ENCODE measurements at places on chromosomes 4 and X.

- DNase-seq: no peak
Observed at GRCh38 chrX:23849241-23849640, 58.5 kb downstream of the APOO start.

DNA sequence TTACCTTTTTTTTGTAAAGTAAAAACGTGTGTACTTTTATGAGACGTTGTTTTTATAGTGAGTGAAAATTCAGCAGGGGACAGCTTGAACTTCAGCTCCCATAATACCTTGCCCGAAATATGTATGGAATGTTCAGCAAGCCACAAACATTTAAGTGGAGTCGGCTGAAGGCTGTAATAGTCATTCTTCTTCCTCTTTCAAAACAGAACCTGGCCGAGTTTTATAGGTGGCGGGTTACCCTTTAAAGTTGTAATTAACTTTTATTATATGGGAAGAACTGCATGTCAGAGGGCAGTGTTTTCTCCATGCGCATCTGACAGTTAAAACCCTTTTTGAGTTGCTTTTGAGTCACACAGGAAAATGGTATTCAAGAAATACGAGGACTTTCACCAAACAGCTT is 50.7 kb downstream of the CLDN34 start:
- DNase-seq: no peak

GRCh38 chrX:131288738-131289511 is at the start of gene IGSF1:
Gene IGSF1 (minus strand): TSS chrX:131289306. CDS start chrX:131286674, 2,632 bp downstream.
- peak; percentile 53 for DNase-seq

GRCh38 chr4:165814256-165815020 is 58.6 kb upstream of the TLL1 start:
- DNase-seq: no peak

- DNase-seq: no peak
Observed at GRCh38 chr4:111849746-111850284, 295.4 kb upstream of the FAM241A start.

- DNase-seq: no peak
Observed at GRCh38 chrX:84155938-84156337, 32.1 kb downstream of the RPS6KA6 start.

DNA sequence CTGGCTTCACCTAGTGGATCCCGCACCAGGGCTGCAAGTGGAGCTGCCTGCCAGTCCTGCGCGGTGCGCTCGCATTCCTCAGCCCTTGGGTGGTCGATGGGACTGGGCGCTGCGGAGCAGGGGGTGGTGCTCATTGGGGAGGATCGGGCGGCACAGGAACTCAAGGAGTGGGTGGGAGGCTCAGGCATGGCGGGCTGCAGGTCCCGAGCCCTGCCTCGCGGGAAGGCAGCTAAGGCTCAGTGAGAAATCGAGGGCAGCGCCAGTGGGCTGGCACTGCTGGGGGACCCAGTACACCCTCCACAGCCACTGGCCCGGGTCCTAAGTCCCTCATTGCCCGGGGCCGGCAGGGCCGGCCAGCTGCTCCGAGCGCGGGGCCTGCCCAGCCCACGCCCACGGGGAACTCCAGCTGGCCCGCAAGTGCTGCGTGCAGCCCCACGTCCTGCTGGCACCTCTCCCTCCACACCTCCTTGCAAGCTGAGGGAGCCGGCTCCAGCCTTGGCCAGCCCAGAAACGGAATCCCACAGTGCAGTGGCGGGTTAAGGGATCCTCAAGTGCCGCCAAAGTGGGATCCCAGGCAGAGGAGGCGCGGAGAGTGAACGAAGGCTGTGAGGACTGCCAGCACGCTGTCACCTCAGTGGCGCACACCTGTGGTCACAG is 27.6 kb upstream of the PGRMC1 start:
- DNase-seq: no peak

DNA sequence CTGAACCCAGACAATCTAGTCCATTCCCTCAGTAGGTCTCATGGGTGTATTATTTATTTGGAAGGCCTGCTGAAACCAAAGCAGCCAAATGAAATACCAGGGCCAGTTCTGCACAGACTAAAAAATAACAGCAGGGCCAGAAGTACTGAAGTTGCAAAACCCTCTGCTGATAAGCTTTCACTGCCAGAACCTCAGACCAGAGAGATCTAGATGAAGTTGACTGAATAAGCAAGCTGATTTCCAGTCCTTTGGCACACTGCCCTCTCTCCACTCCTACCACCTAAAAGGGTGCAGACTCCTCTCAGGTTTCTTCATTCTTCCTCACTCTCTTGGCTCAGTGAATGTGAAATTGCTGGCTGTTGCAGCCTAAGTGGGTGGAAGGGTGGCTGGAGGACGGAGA is 276.7 kb upstream of the KLF3 start:
- DNase-seq: no peak

DNA sequence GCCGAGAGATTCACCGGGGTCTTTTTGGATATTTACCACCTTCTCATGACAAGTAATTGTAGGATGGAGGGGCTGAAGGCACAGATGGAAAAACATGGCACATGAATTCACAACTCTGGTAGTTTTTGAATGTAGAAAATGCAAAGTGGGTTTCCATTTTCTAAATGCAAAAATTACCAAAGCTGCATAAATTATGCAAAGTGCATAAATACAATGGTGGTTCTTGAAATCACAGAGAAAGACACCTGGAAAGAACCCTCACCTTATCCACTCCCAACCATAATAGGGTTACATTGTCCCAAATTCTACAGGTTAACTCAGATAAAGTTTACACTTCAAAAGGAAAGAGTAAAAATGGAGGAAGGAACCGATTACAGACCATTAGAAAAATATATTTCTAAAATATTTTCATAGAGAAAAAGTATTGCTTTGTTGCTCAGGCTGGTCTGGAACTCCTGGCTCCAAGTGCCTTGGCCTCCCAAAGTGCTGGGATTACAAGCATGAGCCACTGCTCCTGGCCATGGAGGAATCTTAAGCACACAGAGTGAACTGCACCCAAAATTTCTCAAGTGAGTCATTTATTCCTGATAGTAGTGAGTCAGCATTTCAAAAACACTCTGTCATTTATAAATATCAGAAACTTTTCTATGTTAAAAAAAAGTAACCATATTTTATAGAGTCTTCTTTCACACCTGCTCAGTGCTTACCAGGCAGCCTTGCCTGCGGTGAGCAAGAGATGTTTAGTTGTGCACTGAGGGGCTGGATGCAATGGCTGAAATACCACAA is 101.4 kb downstream of the FIP1L1 start:
- DNase-seq: no peak

GRCh38 chrX:69153060-69153730 is 12.1 kb downstream of the PJA1 start:
- DNase-seq: peak; percentile 58

DNA sequence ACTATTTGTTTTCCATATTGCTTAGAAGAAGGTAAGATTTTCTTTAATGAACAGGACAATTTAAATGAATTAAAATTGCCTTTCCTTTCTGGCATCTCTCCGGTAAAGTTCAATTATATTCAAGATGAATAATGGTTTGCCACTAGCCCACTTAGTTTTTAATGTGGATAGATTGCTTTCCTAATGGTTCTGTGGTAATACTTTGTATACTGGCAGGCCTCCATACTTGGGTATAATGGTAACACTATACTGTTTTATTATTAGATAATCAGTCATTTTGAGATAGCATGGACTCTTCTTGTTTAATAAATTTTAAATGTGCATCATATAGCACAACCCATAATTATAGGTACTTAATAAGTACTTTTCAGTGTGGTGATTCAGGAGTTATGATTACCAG is 89.5 kb downstream of the ELOVL6 start:
- DNase-seq: no peak

- no peak for DNase-seq
Observed at GRCh38 chrX:136656361-136656964, 8.5 kb downstream of the CD40LG start.

- DNase-seq: no peak
Observed at GRCh38 chr4:168758351-168758876, 251.6 kb downstream of the CBR4 start.

- DNase-seq: no peak
Observed at GRCh38 chr4:68277627-68278026, 32.1 kb upstream of the TMPRSS11B start.

DNA sequence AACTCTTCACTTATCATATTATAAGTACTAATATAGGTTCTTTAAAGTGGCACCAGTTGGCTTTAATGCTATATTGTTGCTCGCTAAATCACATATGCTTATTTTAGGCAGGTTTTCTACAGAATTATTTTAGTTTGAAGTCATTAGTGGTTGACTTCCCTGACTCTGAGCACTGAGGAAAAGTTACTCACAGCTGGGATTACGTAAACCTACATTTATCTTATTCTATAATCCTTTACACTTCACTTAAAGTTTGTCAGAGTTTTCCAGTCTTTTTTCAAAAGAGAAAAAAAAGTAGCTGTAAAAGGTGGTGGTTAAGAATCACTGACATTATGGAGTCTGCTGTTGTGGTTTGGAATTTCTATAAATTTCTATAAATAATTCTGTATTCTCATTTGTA is 5.8 kb downstream of the UGT2B4 start:
- no peak for DNase-seq

GRCh38 chr4:25096981-25097443 is 63.2 kb downstream of the SEPSECS start:
- no peak for DNase-seq

DNA sequence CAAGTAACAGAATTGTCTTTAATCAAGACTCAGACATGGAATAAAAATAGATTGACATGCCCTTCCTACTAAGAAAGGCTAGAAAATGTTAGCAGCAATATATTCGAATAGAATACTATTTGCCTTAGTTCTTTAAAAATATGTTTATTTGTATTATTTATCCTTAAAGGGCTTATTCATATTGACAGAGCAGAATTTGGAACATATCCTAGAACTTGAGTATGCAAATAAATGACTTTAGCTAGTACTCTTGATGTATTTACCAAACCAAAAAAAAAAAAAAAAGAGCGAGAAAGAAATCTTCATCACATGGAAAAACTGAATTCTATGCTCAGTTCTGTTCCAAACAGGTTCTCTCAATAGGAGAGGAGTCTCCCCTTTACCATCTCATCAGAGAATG is 68.9 kb upstream of the PPARGC1A start:
- no peak for DNase-seq
